ENCODE measurements at places on chromosomes 12 and 14. TPM values are rescaled to one million over a fixed set of nuclear protein-coding genes. Genes with fewer than 3 reads are reported as not detected.

The SSPN gene
- total RNA-seq, result 64.3 TPM

The CATSPERB gene
- total RNA-seq, result 0.28 TPM

The TMBIM4 gene
- total RNA-seq, result 112 TPM

The GLIPR1L1 gene
- not detected for total RNA-seq

The BDKRB1 gene
- 5.3 TPM for total RNA-seq

The ADAM21 gene
- 0.07 TPM for total RNA-seq

The HOXC5 gene
- total RNA-seq, result 11.0 TPM

The SCNN1A gene
- total RNA-seq, result 3.3 TPM

The GRIP1 gene
- total RNA-seq, result 4.5 TPM

The GPR84 gene
- total RNA-seq, result 0.43 TPM

The MYF5 gene
- total RNA-seq, result not detected

The ACYP1 gene
- total RNA-seq, result 5.5 TPM

The EEF1AKMT3 gene
- total RNA-seq, result 18.0 TPM

The CD163L1 gene
- total RNA-seq, result 0.32 TPM

The SIX6 gene
- not detected for total RNA-seq

The PLEKHD1 gene
- total RNA-seq, result 0.15 TPM

The RHOJ gene
- total RNA-seq, result 22.0 TPM

The HRK gene
- not detected for total RNA-seq

The NFKBIA gene
- 222 TPM for total RNA-seq

The PELI2 gene
- total RNA-seq, result 28.7 TPM

The CLEC2B gene
- 37.4 TPM for total RNA-seq

The PLCZ1 gene
- total RNA-seq, result not detected

The PRIMA1 gene
- 4.3 TPM for total RNA-seq

The FGF23 gene
- not detected for total RNA-seq

The DHRS2 gene
- 3.1 TPM for total RNA-seq

The SVOP gene
- total RNA-seq, result not detected

The TMEM121 gene
- 3.3 TPM for total RNA-seq

The EPS8 gene
- 77.4 TPM for total RNA-seq

The MIP gene
- 0.23 TPM for total RNA-seq

The NRL gene
- 1.0 TPM for total RNA-seq

The INF2 gene
- total RNA-seq, result 40.7 TPM

The KMT2D gene
- total RNA-seq, result 97.0 TPM

The HPD gene
- 4.8 TPM for total RNA-seq

The CFAP54 gene
- total RNA-seq, result 3.6 TPM

The OAS1 gene
- 6.3 TPM for total RNA-seq

The PPP1R36 gene
- total RNA-seq, result not detected

The KRT6B gene
- not detected for total RNA-seq

The TMEM106C gene
- total RNA-seq, result 55.0 TPM

The KRT83 gene
- total RNA-seq, result not detected

The TCP11L2 gene
- total RNA-seq, result 21.2 TPM

The CACNA2D4 gene
- total RNA-seq, result 5.0 TPM

The GSC gene
- not detected for total RNA-seq

The CMKLR1 gene
- total RNA-seq, result 1.4 TPM

The EML5 gene
- total RNA-seq, result 15.0 TPM

The KLRC4 gene
- not detected for total RNA-seq

The IQSEC3 gene
- 0.91 TPM for total RNA-seq

The PTPN6 gene
- total RNA-seq, result 4.6 TPM

The GON7 gene
- 26.0 TPM for total RNA-seq

The NTF3 gene
- total RNA-seq, result 3.2 TPM

The NANOG gene
- total RNA-seq, result 0.62 TPM

The TAS2R10 gene
- not detected for total RNA-seq

The HCAR3 gene
- total RNA-seq, result not detected

The TMEM132C gene
- 13.2 TPM for total RNA-seq

The SAMD15 gene
- total RNA-seq, result 0.79 TPM

The ANG gene
- total RNA-seq, result 38.7 TPM
